Activated naive CD8-positive, alpha-beta T cell treated with anti-CD3 and anti-CD28 coated beads for 36 hours (primary cell): ENCODE measurements at places on chromosomes 3 and 15. TPM values are rescaled to one million over a fixed set of nuclear protein-coding genes. Genes with fewer than 3 reads are reported as not detected.

- no peak for DNase-seq
Observed at GRCh38 chr3:44060164-44060563, 181.5 kb upstream of the TOPAZ1 start.

DNA sequence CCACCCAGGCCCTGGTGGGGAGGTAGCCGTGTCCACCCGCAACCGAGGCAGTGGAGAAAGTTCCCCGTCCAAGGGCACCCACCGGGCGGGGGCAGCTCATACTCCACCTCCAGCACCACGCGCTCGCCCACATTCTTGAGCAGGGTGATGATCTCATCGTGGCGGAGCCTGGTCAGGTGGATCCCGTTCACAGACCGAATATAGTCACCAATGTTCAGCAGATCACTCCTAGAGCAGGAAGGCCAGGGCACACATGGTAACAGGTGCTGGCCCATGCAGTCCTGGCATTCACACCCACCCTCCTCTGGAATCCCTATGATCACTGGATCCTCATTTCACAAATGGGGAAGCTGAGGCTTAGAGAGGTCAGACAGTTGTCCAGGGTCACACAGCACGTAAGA, 15.8 kb downstream of the GRIP2 start:
- DNase-seq: no peak

DNA sequence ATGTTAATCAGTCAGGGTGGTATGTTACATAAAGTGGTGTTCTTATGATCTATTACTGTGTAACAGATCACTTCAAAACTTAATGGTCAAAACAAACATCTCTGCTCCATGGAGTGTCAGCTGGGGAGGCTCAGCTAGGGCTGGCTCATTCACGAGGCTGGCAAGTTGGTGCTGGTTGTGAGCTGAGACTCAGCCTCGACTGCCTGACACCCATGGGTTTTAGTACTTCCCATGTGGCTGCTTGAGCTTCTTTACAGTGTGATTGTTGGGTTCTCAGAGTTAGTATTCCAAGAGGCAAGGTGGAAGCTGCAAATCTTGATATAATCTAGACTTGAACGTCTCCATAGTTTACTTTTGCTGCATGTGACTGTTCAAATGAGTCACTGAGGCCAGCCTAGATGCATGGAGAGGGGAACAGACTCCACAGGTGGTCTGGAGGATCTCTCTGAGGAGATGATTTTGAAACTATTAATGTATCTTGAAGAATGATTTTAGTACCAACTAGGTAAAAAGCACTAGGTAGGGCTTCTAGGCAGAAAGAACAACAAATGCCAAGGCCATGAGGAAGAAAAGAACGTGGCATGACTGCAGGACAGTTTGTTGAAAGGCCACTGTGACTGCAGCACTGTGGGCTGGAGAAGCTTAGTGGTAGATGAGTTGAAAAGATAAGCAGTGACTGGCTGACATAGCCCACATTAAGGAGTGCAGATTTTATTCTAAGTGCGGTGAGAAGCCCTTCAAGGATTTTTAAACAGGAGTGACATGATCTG, 281.1 kb upstream of the PROK2 start:
- DNase-seq: no peak

A4GNT gene
- total RNA-seq: not detected

DNA sequence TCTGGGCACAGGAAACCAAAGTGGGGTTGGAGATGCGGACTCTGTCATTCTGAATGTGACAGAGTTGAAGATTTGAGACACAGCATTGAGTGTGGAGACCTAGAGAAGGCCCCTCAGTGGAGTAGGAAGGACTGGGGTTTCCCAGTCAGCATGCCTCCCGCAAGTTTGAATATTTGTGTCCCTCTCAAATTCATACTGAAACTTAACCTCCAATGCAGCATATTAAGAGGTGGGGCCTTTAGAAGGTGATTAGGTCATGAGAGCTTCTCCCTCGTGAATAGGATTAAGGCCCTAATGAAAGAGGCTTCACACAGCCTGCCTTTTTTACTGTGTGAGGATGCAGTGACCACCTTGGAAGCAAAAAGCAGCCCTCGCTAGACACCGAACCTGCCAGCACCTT, 8.0 kb downstream of the HDDC3 start:
- DNase-seq: no peak

- DNase-seq: no peak
Observed at GRCh38 chr3:30426293-30426993, 180.0 kb upstream of the TGFBR2 start.

DNA sequence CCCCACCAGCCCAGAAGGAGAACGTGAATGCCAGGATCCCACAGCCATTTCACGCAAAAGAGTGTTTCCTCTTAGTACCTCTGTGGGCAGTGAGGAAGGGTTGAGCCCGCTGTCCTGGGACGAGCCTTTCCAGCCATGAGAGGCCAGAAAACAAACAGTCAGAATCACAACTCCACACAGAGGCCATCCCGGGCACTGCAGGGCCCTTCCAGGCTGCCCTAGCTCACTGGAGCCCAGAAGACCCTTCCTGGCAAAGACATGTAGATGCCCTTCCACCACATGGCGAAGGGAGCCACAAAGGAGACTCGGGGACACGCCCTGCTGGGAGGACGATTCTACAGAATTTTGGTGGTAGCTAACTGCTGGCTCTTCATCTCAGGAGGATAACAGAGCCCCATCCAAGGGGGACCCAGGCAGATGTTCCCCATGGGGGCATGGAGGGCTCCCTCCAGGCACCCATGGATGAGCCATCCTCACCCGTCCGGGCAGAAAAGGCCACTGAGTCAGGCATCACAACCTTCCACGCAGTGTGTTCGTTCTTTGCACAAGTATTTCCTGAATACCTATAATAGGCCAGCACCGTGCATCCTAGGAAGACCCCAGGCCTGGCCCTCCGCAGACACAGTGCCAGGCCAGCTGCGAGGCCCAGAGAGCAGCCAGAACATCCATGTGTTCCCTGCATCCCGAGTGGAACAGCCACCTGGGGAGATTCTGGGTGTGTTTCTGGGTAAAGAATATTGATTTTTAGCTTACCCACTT, 47.2 kb downstream of the SLC12A8 start:
- no peak for DNase-seq

GRCh38 chr3:81302045-81302444, 459.4 kb downstream of the GBE1 start:
- no peak for DNase-seq

NANOGP8 gene
- total RNA-seq: not detected

WDR48 gene
- 38.4 TPM for total RNA-seq

- DNase-seq: no peak
Observed at GRCh38 chr3:129245141-129245540, 4.3 kb upstream of the COPG1 start.

GRCh38 chr3:141538568-141539240, 51.9 kb downstream of the RASA2 start:
- DNase-seq: no peak

DNA sequence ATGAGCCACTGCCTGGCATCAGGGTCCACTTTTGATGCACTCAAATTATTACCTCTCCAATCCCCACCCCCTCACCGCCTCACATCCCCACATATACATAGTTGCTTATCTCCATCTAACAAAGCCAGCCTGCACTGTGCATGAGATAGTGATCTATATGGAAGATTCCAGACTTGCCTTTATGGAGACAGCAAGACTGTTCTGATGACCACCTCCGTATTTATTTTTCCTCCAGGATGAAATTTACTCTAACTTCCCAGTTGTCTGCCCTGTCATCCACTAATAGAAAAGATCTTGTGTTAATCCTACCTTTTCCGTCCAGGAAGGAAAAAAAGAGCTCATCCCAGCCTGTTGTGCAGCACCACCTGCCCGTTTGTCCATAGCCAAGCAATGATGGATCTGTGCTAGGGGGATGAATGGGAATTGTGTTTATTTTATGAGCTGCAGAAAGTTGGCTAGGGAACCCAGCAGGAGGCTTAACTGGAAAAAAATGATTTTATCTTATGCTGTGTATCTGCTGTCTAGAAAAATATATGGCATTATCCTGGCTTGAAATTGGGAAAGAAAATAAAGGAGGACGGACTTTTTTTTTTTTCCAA, 114.5 kb downstream of the CD47 start:
- no peak for DNase-seq

GRCh38 chr3:153029350-153029749, 132.7 kb upstream of the RAP2B start:
- no peak for DNase-seq

DNA sequence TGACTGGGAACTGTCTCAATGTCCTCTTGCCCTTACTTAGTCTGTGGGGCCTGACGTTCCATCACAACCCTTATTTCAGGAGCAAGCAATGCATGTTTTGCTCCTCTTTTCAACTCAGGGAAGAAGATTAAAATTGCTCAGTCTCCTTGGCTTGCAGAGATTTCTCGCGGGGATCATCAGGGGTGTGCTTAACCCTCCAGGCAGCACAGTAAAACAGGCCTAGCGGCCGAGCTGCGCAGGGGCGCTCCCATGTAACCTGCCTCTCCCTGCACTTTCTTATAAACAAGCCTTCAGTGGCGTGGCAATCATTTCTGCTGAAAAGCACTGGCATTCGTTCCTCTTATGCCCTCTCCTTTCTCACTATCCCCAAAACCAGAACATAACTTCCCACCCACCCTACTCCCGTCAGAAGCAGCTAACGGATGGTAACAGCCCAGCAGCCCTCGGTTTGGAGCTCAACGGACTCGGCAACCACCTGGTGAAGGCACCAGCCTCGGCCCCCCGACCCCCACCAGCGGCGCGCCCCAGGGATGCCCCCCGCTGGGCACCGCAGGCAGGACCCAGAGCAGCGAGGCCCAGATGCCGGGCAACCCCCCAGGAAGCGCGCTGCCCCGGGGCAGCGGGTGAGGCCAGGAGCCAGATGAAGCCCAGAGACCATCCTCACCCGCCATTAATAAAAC, 1.1 kb downstream of the MCF2L2 start:
- DNase-seq: no peak

KY gene
- not detected for total RNA-seq

GRCh38 chr3:131393051-131393450, 11.5 kb downstream of the NUDT16 start:
- no peak for DNase-seq

TNFAIP8L3 gene
- total RNA-seq: 0.60 TPM

DNA sequence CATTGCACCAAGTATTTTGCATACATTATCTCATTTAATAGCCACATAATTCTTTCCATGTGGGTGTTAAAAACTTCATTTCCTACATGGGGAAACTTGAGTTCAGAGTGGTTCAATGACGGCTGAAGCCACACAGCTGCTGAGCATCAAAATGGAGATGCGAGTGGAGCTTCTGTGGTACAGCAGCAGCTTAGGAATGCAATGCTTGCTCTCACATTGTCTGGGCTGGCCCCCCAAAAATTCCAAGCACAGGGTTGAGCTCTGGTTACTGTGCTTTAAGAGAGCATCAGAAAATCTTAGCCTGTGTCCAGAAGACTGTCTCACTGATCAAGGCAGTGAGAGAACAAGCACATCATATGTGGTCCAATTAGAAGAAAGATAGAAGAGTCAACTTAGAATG, 57.4 kb upstream of the GADL1 start:
- DNase-seq: no peak

DNA sequence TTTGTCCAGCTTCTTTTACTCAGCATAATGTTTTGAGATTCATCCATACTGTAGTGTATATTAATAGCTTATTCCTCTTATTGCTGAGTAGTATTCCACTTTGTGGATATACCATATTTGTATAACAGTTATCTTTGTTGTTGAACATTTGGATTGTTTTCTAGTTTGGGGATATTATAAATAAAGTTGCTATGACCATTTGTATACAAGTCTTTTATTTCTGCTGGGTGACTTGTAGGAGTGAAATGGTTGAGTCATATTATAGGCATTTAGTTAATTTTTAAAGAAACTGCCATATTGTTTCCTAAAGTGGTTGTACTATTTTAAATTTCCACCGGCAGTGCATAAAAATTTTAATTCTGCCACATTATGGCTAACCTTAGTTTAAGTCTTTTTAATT, 53.4 kb downstream of the RPL39L start:
- DNase-seq: no peak

DNA sequence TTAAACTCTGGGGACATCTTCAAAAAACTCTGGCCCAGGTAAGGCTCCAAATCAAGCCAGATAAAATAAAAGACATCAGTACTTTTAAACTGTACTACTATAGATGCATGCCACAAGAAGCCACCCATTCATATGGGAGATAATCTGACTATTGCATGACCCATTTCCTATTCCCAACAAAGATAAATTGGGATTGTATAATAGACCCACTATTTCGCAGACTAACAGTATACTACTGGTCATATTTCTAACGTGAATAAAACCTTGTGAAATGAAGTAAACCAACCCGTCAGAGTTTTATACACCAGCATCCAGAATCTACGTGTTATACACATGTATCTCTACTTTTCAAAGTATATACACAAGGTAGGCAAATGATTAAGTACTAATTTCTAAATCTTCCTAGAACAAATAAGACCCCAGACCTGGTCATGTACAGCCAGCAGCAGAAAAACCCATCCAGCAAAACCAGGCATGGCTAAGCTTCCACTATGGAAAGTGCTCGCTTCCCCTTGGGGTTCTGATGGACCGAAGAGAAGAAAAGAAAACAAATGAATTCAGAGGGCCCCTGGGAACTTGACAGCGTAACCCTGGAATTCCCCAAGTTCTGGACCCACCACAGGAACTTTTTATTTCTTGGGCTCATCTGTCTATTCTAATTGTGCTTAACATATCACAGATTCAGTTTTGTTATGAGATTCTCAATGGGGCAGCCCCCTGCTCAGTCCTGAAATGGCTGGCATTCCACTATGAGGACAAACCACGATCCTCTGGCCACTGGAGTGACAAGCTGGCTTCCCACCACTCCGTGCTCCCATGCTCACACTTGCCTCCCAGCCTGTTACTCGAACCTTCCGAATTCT, 69.1 kb downstream of the MB21D2 start:
- no peak for DNase-seq

DNA sequence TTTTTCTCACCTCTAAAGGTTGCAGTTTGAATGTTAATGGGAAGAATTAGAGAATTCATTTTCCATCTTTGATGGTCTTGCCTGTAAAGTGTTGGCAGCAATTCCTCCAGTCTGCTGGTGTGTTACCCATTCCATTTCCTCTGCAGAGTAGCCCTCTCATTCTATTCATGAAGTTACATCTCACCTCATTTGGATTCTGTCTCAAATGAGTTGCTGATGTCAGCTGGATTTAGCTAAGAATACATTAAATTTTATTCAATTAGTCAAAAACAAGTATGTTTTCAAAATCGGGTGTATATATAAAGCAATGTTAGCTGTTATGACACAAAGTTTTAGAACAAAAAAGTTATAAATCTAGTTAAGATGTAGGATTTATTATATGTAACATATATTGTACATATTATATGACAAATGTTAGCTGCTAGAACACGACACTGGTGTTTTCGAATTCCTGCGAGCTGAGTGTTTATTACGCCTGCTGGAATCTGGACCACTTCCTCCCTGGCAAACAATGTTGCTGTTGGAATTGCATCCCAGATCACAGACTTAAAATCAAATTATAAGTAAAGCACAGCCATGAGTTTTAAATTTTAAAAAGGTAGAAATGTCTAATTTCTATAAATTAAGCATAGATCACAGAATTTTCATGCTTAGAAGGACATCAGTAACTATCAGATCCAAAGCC, 516.2 kb downstream of the OCA2 start:
- no peak for DNase-seq

CSTA gene
- not detected for total RNA-seq
